ENCODE measurements at places on chromosomes 4 and X.

DNA sequence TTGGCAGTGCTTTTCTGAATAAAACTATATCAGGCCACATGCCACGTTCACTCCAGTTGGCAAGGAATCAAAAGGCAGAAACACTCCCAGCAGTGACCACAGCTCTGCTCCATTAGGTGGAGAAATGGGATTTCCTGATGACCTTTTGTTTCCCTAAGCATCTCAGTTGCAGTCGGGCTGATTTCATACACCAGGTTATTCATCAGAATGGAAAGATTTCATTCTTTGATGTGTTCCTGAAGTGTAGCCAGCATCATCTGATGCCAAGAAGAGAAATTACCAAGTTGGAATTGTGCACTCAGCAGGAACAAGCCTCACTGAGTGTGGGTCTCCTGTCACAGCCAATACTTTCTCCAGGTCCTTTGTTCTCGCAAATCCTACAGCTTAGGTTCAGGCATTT, 193.7 kb downstream of the SPATA18 start:
- peak; percentile 37 for DNase-seq

DNA sequence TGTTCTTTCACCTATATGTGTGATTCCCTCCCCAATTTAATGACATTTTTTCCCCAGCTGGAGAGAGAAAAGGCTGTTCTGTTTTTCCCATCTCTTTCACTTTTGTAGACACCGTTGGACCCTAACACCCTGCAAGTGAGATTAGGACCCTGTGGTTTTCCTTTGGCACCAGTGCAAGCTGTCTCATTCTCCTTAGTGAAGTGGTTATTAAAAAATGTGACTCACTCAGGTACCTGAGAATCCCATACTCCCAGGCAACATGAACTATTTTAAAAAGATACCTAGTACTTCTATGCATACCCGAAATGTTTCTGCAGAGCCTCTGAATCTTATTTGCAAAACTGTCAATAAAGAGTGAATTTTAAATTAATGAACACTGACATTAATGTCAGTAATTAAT, 175.7 kb upstream of the TBC1D9 start:
- no peak for DNase-seq

DNA sequence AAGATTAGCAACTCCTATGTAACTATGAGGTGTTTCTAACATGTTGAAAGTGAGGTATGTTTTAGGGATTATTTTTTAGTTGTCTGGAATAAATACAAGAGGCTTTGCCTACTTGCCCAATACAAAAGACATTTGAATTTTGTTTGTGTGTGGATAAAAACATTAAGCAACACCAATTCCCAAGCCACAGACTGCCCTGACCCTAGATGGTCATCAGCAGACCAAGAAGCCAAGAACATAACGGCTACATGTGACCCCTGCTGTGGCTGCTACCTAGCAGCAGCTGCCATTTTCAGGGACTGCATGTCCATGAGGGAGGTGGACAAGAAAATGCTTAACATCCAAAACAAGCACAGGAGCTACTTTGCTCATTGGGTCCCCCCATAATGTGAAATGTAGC, 70.5 kb upstream of the QRFPR start:
- no peak for DNase-seq

DNA sequence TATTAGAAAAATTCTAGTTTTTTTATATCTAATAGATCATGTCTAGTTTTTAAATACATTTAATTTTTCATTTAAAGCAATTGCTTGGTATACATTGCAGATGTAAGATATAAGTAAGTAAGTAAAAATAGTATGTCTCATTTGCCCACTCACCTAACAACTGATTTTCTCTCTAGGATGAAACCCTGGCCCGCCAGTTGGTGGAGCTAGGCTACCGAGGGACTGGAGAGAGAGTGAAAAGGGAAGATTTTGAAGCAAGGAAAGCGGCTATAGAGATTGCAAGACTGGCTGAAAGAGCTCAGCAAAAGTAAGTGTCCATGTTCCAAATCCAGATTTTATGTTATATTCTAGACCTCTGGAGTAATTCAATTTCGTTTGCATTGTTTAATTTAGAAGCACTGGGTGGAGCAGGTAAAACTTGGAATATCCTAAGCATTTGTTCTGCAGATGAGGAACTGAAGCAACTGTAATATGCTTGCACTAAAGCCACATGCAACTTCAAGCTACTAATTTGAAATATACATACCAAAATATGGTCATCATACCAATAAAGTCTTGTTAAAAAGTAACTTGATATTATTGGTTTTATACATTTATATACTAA, 27.1 kb downstream of the CFAP299 start:
- DNase-seq = no peak

GRCh38 chr4:83389037-83389720, 54.5 kb upstream of the HPSE start:
- DNase-seq = no peak

Data from cerebellar nuclear complex (tissue), 1 donor.